Astrocyte (in vitro differentiated cells and primary cell): ENCODE measurements at places on chromosomes 3 and 15. TPM values are rescaled to one million over a fixed set of nuclear protein-coding genes. Genes with fewer than 3 reads are reported as not detected.

CRELD1 gene
- total RNA-seq = 18.8 and 26.2 TPM in 2 replicates

- peak; percentile 23 for DNase-seq
Measured at GRCh38 chr3:138747225-138747624, 87.5 kb downstream of the PIK3CB start.

CTXND1 gene
- total RNA-seq = not detected in 2 replicates

DNA sequence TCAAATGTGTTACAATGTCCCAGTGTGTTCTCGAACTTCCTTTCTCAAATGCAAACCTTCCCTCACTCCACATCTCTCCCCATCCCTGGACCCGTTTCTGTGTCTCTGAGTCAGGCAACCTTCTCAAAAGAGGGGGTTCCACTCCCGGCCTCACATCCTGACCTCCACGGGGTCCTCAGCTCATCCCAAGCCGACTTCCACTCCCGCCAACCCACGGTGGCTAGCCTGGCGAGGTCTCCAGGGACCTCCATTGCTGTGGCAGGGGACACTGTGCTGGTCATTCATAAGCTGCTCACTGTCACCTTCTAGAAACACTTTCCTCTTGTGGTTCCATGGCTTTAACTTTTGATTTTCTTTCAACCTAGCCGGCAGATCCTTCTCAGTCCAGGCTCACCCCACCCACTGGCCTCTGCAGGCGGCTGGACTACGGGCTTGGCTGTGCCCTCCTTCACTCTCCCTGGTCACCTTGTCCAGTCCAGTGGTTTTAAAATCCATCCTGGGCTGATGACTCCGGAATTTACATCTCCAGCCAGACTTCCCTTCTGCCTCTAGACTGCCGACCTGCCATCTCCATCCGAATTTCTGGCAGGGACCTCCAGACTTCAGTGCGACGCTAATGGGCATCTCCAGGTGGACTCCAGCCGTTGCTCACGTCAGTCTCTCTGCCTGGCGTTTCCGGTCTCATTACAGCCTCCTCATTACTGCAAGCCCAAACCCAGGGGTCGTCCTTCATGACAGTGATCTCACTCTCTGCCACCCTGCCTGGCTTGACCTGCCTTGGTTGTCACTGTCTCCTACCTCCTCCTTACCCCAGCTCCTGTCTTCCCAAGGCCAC is 20.0 kb downstream of the ABTB1 start:
- no peak for DNase-seq

- DNase-seq = no peak
Measured at GRCh38 chr15:58517682-58518525, 86.1 kb downstream of the LIPC start.

C3orf85 gene
- not detected in 2 replicates for total RNA-seq

GRCh38 chr3:106587551-106587950 is 718.7 kb upstream of the CBLB start:
- no peak for DNase-seq

- no peak for DNase-seq
Measured at GRCh38 chr15:29123171-29123570, 146.5 kb downstream of the NSMCE3 start.

CFAP100 gene
- total RNA-seq = not detected in 2 replicates

DNA sequence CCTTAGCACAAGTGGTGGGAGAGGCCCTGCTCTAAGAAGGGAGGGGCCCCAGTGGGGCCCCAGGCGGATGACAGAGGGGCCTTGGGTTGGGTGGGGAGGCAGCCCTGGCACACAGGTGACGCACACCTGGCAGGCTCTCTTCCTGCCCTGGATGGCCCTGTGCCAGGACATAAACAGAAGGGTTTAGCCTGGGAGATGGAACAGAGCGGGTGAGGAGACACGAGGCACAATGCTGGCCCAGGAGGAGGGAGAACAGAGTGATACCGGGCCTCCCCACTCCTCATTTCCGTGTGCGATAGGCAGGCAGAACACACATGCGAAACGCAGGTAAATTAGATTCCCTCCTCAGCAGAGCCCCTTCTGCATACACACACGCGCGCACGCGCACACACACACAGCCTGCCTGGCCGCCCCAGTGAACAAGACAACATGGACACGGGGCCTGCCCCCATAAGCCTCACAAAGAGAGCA is 39.8 kb downstream of the IDH2 start:
- DNase-seq = no peak

GRCh38 chr3:28637742-28638141 is 289.1 kb upstream of the AZI2 start:
- DNase-seq = no peak

ALDH1A2 gene
- 0.98 and 1.7 TPM in 2 replicates for total RNA-seq

GRCh38 chr3:9970020-9970652 is 16.5 kb downstream of the EMC3 start:
- peak; percentile 84 for DNase-seq

DNA sequence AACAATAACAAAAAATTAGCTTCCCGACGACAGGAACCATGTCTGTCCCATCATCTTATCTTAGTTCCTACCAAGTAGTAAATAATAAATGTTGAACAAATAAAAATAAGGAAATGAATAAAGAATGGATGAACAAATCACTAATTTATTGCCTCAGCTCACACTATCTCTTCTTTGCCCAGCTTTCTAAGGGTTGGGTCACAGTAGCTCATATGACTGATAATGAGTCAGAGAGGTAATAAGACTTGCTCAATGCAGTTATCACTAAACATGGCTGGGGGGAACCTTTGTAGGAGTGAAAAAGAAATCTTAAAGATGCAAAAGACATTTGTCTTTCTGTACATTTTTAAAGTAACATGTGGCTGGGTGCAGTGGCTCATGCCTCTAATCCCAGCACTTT is 182.2 kb downstream of the WDR76 start:
- peak; percentile 72 for DNase-seq

GRCh38 chr3:39971559-39972031 is 162.2 kb downstream of the MYRIP start:
- no peak for DNase-seq

GRCh38 chr15:57550640-57551039 is 41.1 kb upstream of the MYZAP start:
- no peak for DNase-seq

GRCh38 chr3:127986803-127987202 is 65.4 kb upstream of the SEC61A1 start:
- DNase-seq = no peak

- DNase-seq = no peak
Measured at GRCh38 chr3:124318014-124318413, 326.1 kb upstream of the ROPN1 start.

TRAT1 gene
- not detected in 2 replicates for total RNA-seq

DNA sequence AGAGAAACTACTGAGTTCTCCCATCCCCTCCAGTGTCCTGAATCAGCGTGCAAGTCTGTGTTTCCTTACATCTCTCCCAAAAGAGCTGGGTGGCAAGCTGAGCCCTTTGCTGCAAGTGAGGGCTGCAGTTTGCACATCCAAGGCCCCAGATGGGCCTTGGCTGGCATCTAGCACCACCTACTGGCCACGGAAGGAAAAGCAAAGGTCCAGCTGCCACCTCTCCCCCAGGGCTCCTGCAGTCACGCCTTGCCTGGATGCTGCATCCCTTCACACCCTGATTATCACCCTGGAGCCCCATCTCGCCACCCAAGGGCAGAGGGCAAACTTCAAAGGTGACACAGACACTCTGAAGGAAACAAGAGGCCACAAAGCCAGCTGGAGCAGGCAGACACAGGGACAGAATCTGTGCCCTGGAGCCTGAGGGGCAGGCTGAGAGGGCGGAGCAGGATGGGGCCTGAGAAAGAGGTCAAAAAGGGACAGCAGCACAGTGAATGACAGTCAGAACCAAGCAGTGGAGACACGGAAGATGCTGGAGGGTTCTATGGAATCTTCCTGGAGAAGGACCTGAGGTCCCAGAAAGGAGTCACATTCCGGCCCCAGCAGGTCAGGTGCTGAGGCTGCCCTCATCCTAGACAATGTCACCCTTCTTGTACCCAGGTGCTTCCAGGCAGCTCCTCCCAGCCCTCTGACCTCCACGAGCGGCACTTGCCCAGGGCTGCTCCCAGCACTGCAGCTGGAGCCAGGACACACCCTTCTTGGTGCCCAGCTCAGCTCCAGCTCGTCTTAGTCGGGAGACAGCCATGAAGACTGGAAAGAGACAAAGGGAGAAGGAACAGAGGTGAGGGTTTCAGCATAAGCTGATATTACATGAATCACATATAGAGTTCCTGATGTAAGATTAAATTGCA is 18.3 kb upstream of the NTRK3 start:
- DNase-seq = no peak

IGSF10 gene
- 0.43 and 0.84 TPM in 2 replicates for total RNA-seq

SLC12A8 gene
- 4.2 and 4.4 TPM in 2 replicates for total RNA-seq

- peak; percentile 95 for DNase-seq
Measured at GRCh38 chr3:46935168-46935858, 41.2 kb downstream of the CCDC12 start.

MRPS25 gene
- total RNA-seq = 32.9 and 38.9 TPM in 2 replicates

GRCh38 chr3:13687517-13687943 is 138.6 kb downstream of the FBLN2 start:
- DNase-seq = no peak

GRCh38 chr15:64917211-64917610 is 5.5 kb downstream of the ANKDD1A start:
- DNase-seq = no peak

ARL6 gene
- total RNA-seq = 6.9 and 7.1 TPM in 2 replicates

- DNase-seq = no peak
Measured at GRCh38 chr3:158165141-158165655, 55.3 kb downstream of the RSRC1 start.

DNA sequence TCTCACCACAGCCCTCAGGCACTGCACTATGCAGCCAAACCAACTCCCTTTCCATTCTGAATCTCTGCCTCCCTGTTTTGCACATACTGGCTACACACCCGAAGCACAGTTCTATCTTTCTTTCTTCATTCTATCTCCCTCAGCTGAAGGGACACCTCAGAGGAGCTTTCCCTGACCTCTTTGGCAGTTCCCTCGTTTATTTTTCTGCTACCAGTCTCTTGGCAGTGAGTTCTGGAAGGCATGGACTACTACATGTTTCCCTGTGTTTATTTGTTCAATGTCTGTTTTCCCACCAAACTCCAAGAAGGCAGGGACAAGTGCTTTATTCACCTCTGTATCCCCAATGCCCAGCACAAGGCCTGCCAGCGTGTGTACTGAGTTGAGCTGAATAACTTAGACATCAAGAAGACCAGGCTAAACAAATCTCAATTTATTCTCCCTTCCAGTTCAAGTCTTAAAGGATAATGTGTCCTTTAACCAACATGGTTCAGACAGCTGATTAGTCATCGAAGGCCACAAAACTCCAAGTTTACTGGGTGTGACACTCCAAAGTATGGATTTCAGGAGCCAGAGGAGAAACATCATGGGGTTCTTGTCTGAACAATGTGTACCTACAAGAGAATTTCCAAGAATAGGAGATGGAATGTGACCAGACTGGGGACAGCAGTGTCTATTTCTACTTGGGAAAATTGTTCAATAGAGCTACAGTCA is 260.1 kb upstream of the CTNNB1 start:
- DNase-seq = no peak

GRCh38 chr3:21790466-21790865 is 39.5 kb upstream of the ZNF385D start:
- no peak for DNase-seq

DNA sequence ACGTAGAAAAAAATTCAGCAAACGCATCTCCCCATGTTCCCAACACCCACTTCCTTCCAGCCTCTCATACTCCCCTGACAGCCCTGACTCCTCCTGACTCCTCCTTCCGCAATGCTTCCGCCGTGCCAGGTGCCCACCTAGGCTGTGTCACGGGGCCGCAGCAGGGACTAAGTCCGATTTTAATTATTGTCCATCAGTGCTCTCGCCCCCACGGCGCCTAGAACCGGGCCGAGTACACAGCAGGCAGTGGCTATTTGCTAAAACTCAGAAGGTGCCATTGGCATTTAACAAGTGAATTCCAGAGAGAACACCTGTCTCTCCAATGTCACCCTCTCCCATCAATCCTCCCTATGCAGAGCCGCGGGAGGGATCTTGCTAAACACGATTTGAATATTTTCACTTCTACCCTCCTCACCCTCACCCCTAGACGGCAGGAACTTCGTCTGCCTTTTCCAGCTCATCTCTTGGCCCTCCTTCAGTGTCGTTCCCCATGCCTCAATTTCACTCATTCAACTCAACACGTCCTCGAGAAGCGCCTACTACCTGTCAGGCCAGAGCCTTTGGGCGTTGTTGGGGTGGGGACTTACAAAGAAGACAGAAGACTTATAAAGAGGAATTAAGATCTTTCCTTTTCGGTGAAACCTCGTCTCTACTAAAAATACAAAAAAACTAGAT is 11.5 kb upstream of the SHF start:
- DNase-seq = peak; percentile 8

GRCh38 chr3:39099738-39100499 is 7.5 kb downstream of the GORASP1 start:
- DNase-seq = no peak

GRCh38 chr3:43894176-43895049 is 203.7 kb downstream of the ABHD5 start:
- peak; percentile 65 for DNase-seq

DNA sequence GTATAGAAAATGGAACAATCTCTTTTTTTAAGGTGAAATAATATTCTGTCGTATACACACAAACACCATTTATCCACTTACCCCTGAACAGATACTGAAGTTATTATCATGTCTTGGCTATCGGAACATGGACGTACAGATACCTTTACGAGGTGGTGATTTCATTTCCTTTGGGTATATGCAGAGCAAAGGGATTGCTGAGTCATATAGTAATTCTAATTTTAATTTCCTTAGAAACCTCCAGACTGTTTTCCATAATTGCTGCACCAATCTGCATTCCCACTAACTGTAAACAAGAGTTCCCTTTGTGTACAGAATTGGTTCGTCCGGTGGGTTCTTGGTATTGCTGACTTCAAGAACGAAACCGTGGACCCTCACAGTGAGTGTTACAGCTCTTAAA is 179.4 kb downstream of the SHOX2 start:
- DNase-seq = no peak

EOGT gene
- total RNA-seq = 32.3 and 35.2 TPM in 2 replicates
